GM23338 (cell line): ENCODE measurements at places on chromosomes 4 and X. TPM values are rescaled to one million over a fixed set of nuclear protein-coding genes. Genes with fewer than 3 reads are reported as not detected.

PTTG2 gene
- polyA plus RNA-seq: 1.1 TPM in 1 of 2 replicates, not detected in the other

MAGEB1 gene
- 0.15 TPM in 1 of 2 replicates, not detected in the other for polyA plus RNA-seq

CCKAR gene
- polyA plus RNA-seq: not detected in 2 replicates

GRCh38 chr4:60187428-60187827 is 1012.7 kb upstream of the ADGRL3 start:
- DNase-seq: no peak

- peak; percentile 27 for DNase-seq
These were observed 31.1 kb downstream of the CEP44 start for GRCh38 chr4:174314770-174315169.

DNA sequence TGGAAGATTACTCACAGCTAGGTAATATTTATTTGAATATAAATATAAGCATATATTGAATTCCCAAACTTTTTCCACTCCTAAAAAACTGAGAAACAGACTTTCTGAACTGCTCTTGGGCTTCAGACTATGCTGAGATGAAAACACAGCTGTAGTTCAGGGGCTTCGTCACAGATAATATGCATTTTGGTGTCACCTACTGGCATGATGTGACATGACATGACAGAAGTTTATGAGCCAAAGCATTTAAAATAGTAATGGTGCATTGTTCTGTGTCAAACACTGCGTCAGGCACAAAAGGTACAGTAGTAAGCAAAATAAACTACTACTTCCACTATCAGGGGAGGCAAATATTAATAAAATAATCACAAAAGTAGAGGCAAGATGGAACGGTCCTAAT is 171.3 kb downstream of the BTC start:
- peak; percentile 69 for DNase-seq

DNA sequence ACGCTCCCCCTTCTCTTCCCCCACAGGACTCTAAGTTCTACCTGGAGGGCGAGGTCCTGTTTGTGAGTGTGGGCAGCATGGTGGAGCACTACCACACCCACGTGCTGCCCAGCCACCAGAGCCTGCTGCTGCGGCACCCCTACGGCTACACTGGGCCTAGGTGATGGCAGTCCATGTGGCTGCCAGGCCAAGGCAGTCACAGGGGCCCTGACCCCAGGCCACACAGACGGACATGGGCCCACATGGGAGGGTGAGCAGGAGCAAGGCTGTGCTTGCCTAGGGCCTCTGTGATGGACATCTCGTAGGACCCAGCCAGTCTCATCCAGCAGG is 10.0 kb upstream of the ADD1 start:
- DNase-seq: no peak

DNA sequence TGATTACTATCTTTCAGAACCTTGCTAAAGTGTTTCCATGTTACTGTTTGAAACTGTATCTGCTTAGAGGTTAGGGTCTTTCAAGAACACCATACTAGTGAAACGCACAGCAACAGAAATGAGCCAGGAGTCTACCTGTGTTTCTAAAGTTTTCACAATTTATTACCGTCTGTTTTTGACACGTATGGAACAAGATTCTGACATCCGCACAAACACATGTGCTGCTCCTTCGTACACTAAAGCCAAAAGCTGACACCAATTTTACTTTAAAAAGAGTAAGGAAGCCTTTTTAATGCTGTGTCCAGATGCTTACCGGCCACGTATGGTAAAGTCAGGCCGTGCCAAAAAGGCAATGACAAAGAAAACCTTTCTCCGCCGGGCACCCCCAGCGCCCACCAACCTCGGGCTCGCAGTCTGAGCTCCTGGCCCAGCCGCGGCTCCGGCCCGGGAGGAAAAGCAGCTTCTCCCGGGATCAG is 532 bp downstream of the RPS4X start:
- DNase-seq: no peak

- DNase-seq: no peak
These were observed 29.2 kb downstream of the HTT-AS start for GRCh38 chr4:3044870-3045819.
